SW 1271 (cell line): ENCODE measurements at places on chromosomes 12 and 14.

DNA sequence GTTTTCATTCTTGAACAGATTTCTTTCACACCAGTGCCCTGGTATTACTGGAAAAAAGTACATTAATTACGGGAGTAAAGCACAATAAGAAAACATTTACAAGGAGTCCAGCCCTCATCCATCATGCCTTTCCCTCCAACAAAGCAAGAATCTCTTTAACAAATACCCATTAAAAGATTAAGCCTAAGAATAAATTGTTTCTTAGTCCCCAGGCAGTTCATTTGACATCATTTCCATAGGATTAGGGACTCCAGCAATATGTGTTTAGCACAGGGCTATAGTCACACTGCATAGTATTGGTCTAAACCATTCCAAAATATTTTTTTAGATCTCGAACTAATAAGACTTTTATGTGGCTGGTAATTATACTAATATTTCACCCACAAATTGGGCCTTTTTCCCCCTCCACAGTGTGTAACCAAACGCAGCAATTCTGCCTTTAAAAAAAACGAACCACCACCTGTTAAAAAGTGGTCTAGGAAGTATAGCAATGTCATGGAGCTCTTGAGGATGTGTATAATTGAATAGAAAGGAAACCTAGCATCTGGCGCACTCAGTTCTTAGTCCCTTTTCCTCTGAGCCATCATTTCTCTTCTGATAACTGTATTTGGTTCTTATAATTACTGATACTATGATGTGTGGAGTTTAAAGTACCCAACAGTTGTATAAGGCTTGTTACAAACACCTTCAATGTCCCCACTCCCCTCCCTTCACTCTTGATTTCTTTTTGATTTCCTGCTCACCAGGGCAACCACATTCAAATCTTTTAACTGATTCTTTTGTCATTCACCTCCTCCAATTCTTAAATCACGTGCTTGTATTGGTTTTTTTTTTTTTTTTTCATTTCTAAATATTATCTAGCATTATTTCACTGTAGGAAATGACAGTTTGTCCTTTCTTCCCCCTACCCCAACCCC, 138.7 kb downstream of the ETV6 start:
- DNase-seq = no peak

GRCh38 chr12:52250048-52250990, 17.3 kb downstream of the KRT7 start:
- DNase-seq = no peak

DNA sequence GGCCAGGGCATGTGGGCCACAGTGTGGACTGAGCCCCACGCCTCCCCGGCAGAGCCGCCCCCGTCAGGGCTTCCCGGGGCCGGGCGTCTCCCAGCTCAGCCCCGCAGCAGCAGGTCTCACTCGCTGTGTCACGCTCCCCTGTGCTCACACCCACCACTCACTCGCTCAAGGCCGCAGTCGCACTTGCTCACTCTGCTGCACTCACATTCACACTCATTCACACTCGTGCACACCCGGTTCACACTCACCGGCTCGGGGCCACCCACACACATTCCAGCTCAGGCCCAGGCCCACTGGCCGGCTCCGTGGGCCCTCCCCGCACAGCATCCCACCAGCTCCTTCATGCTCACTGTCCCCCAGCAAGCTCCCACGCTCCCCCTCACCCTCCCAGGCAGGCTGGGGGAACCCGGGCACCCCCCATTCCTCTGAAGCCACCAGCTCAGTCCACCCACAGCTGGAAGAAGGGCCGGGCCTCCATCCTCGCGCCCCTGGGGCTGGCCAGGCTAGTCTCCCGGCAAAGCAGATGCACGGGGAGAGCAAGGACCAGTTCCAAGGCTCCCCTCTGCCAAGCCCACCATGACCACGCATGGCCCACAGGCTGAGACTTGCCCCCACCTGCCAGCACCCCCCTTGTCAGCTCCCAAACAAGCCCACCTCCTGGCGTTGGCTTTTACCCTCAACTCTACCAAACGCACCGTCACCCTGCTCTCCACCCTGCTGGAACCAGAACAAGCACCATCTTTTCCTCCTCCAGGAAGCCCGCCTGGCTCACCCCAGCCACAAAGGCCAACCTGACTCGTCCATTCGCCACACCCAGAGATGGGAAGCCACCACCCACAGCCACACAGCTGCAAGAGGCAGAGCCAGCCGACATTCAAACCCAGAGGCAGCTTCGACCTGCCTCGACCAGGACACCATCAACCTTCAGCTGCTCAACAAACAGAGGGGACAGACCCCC, 28.0 kb downstream of the NCOR2 start:
- DNase-seq = no peak

DNA sequence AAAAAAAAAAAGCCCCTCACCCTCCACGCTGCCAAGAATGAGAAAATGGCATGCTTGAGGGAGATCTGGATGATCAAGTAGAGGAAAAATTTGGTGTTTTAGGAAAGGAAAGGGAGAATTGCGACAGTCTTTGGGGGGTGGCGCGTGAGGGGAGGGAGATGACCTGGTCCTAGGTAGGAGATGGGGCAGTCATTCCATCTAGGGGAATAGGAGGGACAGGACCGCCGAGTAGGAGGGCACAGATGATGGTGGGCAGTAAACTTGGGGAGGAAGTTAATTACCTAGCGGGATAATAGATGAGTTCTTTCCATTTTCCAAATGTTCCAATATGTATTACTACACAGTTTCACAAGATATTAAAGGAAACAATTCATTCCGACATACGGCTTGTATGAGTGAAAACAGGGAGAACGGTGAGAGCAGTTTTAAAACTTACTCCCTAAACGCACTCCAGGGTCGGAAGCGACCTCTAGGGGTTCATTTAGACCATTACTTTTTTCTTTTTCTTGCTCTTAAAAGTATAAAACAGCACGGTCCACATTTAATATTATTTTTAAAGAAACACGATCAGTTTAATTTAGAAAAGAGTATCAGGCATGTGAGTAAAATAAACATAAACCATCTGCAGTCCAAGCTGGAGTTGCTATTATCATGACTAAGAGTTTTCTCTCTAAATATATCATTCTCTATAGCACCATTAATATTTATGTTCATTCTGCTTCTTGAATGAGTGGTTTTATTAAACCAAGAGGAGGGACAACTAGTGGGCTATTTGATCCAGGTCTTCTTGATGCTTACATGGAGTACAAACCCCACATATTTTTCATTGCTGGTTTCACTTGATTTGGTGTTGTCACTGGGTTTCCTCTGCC, 3.0 kb upstream of the FNTB start:
- DNase-seq = peak; percentile 34

DNA sequence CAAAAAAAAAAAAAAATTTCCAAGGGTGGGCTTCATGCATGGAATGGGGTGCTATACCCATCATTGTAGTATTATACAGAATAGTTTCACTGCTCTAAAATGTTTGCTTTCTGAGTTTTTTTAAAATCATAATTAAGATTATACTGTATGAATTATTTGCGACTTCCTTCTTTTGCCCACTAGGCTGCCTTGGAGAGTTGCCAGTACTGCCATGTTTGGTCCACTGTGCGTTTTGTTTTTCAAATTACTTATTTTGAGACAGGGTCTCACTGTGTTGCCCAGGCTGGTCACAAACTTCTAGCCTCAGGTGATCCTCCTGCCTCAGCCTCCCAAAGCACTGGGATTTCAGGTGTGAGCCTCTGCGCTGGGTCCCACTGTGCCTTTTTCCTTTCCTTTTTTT, 19.9 kb downstream of the PLBD2 start:
- DNase-seq = no peak

- no peak for DNase-seq
Measured at GRCh38 chr12:1403417-1403816, 191.0 kb downstream of the FBXL14 start.

GRCh38 chr14:29822430-29822709, 105.3 kb downstream of the PRKD1 start:
- no peak for DNase-seq

- no peak for DNase-seq
Measured at GRCh38 chr12:5437182-5437583, 5.3 kb downstream of the NTF3 start.
